ENCODE measurements at places on chromosomes 12 and 14.
A peak's percentile ranks its signal among the peaks of the same experiment; 100 is the strongest.

DNA sequence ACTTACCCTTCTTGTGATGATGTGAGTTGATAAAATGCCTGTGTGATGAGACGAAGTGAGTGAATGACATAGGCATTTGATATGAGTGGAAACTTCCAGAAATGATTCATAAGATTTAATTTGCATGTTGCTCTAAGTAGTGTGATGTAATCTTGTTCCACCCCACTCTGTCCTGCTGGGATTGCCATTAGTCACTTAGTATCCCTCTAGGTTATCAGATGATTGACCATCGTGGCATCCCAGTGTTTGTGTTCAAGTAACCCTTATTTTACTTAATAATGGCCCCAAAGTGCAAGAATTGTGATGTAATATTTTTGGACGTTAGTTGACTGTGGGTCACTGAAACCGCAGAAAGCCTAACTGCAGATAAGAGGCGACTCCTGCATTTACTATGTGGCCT lies 214.4 kb upstream of the DIO2 start:
- DNase-seq: no peak

- no peak for DNase-seq
Observed at GRCh38 chr14:89903340-89903952, 51.1 kb downstream of the EFCAB11 start.

DNA sequence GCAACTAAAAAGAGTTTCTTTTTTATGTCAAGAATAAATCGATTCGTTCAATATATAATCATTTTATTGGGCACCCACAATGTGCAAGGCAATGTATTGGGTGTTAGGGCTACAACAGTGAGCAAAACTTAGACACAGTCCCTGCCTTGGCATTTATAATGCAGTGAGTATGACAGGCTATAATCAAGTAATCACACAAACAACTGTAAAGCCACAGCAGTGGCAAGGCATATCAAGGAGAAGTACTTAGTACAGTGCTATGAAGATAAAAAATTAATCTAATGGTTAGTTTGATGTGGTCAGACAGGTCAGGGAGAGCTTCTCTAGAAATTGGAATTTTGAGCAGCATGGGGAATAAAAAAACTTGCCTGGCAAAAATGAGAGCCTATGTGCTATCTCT lies 39.5 kb upstream of the OTOGL start:
- no peak for DNase-seq

DNA sequence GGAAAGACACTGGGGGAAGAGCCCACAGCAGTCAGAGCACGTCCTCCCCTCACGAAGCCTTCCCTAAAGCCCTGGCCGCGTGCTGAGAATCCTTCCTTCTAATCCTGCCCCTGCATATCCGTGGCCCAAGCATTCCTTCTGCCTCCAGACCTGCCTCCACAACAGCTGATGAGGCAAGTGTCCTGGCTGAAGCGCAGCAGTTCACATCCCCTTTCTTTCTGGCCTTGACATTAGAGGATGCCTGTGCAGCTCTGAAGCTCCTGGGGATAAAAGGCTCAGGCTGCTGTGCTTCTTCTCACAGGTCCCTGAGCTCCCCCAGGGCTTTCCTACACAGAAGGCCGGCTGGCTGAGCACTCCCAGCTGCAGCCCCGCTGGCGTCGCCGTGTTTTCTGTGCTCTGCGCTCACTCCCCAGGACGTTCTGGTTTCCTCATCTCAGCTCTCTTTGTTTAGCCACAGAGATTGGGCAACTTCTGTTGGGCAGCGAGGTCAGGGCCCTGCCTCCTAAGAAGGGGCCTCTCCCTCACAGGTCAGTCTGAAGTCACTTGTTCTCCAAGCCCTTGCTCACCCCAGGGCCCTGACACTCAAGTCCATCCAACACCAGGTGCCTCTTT lies 45.8 kb downstream of the NINJ2 start:
- no peak for DNase-seq

- DNase-seq: no peak
Observed at GRCh38 chr14:72600551-72601330, 293.2 kb downstream of the DPF3 start.

DNA sequence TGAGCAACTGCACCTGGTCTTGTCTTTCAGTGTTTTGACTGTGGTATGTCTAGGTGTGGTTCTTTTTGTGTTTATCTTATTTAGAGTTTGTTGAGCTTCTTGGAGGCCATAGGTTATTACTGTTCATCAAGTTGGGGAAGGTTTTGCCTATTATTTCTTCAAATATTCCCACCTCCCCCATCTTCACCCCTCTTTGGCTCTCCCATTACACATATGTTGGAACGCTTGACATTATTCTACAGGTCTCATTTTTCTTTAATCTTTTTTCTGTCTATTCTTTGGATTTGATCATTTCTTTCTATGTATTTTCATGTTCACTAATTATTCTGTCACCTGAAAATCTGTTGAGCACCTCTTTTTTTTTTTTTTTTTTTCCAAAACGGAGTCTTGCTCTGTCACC lies 16.2 kb downstream of the MAPKAPK5 start:
- DNase-seq: no peak

- no peak for DNase-seq
Observed at GRCh38 chr12:72191761-72192160, 80.4 kb upstream of the TRHDE start.

DNA sequence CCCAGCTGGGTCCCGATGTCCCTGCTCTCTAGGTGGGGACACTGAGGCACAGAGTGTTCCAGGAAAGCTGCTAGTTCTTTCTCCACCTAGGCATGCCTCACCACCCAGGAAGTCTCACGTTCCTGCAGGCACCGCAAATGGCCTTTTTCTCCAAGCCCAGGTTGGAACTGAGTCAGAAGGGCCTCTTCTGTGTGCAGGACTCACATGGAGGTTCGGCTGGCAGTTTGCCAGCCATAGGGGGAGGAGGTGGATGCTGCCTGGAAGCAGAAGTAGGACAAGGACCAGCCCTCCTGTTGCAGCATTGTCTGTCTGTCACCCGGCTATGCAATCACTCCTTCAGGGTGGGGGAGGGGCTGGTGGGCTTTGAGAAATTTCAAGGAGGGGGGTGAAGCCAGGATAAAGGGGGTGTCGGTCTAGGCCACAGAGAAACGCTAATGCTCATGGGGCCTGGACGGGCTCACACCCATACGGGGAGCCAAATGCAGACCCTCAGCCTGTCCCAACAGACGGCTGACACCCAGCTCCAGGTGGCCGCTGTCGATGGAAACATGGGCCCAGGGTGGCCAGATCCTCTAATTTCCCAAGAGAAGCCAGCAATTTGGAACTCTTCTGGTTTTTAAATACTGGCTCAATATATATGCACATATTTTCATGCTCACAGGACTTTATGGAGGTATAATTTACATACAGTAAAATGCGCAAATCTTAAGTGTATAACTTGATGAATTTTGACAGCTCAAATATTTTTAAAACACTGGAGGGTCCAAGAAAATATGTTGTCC lies 120.5 kb downstream of the PHETA1 start:
- DNase-seq: no peak

GRCh38 chr12:53862831-53863230 lies 75.8 kb upstream of the HOXC13 start:
- DNase-seq: no peak

- DNase-seq: no peak
Observed at GRCh38 chr12:75488553-75488952, 8.0 kb downstream of the GLIPR1 start.

DNA sequence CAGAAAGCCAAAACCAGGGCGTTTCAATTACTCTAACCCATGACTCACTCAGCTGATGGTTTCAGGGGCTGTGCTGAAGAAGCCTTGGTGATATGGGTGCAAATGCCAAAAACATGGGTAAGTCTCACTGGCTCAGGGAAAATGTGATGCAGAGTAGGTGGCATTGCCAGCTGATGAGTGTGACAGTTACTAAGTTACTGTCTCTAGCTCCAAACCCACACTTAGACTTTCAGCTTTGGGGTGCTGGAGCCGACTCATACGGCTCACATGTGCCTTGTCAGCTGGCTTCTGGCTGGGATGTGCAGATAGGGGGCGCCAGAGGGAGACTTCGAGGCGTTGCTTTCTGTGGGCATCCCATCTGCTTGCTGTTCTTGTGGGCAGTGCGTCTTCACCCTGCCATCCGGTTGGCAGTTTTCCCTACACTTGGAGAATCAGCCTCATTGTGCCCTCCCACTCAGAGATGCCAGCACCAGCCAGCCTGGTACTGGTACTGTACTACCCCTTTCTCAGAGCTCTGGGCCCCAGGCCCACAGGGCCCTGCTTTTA lies 11.1 kb upstream of the KRT7 start:
- peak; percentile 8 for DNase-seq

GRCh38 chr12:71027856-71028255 lies 107.3 kb upstream of the PTPRR start:
- DNase-seq: no peak

DNA sequence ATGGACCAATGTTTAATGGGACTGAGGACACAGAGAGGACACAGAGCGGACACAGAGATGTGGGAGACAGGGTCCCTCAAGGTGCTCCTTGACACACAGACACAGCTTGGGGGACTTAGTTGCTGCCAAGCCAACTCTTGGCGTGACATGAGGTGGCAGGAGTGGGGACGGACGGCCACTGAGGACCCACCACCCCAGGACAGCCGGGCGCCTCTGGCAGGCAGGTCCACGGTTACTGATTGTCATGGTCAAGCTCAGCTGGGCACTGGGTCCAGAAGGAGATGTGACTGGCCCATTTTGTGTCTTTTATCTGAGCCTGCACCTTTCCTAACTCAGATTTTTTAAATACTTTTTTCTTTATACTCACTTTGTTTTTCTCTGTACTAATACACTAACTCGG lies 15.7 kb upstream of the PWP1 start:
- no peak for DNase-seq

- DNase-seq: no peak
Observed at GRCh38 chr12:29617407-29617803, 119.9 kb upstream of the OVCH1 start.

- DNase-seq: no peak
Observed at GRCh38 chr14:68938271-68939150, 40.6 kb downstream of the ACTN1 start.

GRCh38 chr12:58378028-58378427 lies 436.7 kb downstream of the ATP23 start:
- no peak for DNase-seq

DNA sequence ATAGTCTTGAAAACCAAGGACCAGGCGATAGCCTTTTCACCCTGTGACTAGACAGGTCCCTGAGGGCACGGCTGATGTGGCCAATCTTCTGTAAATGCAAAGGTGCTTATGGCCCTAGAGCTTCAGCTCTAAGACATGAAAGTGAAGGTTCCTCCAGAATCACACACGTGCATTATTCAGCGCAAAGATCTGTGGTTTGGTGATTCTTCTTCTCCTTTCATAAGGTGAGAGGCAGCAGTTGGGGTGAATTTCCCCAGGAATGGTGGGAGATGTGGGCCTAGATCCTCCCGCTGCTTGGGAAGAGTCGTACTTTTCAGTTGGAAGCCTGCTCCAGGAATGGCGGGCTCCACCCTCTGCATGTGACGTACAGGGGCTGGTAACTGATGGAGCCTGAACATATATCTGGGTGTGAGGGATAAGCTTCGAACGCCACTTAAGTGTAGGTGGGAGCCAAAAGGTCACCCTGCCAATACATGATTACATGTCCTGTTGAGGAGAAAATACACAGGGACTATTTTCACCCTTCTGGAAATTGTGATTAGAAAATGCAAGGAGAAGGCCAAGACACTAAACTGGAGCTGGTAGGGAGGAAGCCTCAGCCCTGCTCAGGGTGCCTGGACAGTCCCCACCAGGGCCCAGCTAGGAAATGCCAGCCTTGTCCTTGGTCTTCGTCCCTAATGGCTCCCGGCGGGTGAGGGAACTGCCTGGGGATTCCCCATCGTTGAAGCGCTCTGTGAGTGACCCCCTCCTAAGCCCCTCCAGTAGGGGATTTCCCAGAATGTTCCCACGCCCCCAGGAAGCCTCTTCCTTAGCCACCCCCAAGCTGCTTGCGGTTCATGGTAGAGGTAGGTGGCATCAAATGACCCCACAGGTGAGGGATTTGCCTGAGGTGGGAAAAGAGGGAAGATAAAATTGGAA lies 17.6 kb downstream of the BATF start:
- DNase-seq: no peak

GRCh38 chr14:22794551-22794951 lies 20.7 kb downstream of the SLC7A7 start:
- no peak for DNase-seq

GRCh38 chr12:103475073-103475472 lies 20.7 kb downstream of the C12orf42 start:
- DNase-seq: no peak

DNA sequence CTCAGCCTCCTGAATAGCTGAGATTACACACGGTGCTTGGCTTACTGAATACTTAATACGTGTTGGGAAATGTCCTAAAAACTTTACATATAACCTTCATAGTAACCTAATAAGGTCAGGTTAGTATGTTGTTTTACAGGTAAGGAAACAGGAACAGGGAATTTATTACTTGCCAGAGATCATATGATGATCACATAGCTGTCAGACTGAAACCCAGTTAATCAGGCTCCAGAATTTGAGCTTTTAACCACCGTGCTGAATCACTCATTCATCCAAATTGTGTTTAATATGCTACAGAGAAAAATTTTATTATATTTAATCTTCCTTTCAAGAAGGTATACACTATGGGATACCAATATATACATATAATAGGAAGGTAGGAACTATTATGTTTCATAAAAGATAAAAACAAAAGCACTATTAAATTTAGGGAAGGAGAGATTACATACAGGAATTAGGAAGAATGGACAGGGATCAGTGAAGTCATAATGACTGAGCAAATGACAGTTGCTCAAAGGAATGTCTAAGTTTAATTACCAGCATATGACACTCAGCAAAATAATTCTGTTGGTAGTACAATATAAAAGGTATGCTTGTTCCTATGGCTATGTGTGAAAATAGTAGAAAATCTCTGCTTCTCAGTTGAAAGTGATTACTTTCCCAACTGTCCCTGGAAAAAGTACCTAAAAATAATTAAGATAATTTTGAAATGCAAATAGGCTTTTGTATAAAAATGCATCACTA lies 59.3 kb downstream of the HEATR5A start:
- no peak for DNase-seq

- DNase-seq: no peak
Observed at GRCh38 chr12:45235087-45236025, 19.5 kb downstream of the ANO6 start.
